ENCODE measurements at places on chromosomes 6 and 20.

GRCh38 chr6:24448828-24449525, 40.4 kb downstream of the GPLD1 start:
- no peak for DNase-seq

DNA sequence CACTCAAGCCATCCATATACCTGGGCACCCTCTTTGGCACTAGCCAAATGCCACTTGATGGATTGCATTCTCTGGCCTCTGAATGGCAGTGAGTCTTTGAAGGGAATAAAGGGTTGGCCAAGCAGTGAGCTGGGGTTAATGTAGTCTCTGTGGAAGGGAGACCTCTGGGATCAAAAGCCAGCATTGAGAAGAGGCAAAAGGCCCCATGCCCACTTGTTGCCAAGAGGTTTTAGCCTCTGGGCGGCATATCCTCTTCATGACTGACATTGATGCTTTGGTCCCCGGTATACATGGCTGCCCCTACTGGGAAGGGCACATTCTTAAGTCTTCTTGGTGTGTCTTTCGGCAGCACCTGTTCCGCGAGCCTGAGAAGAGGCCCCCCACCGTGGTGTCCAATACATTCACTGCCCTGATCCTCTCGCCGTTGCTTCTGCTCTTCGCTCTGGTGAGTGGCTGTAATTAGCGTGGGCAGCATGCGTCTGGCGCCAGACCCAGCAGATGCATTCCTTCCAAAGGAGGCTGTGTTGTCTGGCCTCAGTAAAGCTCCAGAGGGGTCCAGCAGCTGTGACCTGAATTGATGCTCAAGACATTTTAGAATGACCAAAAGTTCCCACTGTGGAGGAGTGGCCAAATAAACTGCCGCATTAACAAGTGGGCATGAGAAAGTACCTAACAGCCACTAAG, 29.5 kb downstream of the GHRH start:
- no peak for DNase-seq

GRCh38 chr20:1664911-1665310, 7.3 kb upstream of the SIRPG start:
- no peak for DNase-seq

GRCh38 chr6:11616200-11616611, 78.7 kb downstream of the TMEM170B start:
- no peak for DNase-seq

DNA sequence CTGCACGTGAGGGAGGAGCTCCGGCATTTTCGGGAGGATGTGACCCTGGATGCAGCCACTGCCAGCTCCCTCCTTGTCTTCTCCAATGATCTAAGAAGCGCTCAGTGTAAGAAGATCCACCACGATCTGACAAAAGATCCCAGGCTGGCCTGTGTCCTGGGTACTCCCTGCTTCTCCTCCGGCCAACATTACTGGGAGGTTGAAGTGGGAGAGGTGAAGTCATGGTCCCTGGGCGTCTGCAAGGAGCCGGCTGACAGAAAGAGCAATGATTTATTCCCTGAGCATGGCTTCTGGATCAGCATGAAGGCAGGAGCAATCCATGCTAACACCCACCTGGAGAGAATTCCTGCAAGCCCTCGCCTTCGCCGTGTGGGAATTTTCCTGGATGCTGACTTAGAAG, 2.8 kb downstream of the RFPL4B start:
- DNase-seq, result no peak

DNA sequence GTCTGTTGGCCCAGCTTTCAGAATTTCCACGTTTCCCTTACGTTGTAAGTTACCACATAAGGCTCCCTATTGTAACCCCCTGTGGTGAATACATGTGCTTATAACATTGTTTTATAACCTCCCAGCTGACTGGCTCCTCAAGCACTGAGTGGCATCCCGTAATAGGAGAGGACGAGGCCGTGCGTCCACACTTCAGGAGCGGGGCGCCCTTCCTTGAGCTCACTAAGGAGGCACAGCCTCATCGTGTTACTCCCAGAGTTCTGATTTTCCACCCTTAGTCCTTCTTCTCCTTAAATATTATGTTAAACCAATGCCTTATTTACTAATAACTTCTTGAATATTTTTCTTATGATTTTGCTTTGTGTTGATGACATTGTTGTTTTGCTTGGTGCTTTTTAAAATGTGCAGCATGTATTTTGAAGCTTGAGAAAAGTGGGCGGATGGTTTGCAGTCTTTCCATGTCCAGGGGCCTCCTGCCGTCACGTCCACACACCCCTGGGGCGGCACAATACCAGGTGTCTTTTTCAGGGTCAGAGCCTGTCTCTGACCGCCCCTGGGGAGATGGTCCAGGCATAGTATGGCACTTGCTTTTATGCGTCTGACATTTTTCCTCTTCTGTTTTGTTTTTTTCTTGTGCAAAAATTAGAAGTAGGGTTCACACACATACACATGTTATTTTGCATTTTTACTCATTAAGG, 181.8 kb downstream of the DLL1 start:
- DNase-seq, result no peak

DNA sequence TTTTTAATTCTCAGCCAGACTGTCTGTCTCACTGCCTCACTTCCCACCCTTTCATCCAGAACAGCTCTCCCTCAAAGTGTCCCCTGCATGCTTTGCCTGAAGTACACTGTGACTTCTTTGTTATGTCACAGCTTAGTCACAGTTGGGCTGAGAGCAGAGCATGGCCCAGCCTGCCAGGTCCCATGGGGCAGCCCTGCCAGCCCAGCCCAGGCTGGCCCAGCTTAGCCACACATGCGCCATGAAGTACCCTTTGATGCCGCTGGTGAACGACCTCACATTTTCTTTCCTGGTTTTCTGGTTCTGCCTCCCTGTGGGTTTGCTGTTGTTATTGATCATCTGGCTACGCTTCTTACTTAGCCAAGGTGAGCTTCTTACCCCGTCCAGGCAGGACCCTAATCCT, at the start of gene ADIG:
Gene ADIG (plus strand): TSS at position 185 of the 400 bp plus-strand sequence. CDS start 54 bp downstream, at position 239.
- DNase-seq, result no peak

DNA sequence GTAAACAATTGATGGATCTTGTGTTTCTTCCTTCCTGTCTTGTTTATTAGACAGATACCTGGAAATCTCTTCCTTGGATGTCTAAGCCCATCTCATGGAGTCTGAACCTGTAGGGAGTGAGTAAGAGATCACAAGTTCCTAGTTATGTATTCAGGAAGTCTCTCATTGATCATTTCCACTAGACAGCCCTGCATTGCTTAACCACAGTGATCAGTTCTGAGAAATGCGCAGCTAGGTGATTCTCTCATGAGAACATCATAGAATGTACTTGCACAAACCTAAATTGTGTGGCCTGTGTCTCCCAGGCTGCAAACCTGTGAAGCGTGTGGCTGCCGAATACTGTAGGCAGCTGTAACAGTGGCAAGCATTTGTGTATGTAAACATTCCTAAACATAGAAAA, 39.1 kb downstream of the FAM120B start:
- DNase-seq, result no peak

- no peak for DNase-seq
Observed at GRCh38 chr6:39850736-39851297, 58.6 kb downstream of the DAAM2 start.

GRCh38 chr6:104829183-104829958, 30.3 kb downstream of the HACE1 start:
- no peak for DNase-seq

GRCh38 chr20:61387204-61387953, 135.3 kb downstream of the CDH4 start:
- no peak for DNase-seq

DNA sequence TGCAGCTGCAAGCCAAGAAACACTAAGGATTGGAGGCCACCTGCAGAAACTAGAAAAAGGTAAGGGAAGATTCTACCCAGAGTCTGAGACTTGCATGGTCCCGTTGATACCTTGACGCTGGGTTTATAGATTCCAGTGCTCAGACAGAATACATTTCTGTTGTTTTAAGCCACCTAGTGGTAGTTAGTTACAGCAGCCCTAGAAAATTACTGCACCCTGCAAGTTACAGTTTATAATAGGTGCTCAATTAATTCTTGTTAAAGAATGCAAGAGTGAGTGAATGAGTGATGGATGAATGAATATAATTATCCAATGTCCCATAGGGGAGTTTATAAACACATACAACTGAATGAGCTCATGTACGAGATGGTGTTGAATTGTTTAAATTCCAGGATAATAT, 453.1 kb upstream of the SLC35B3 start:
- DNase-seq, result no peak

GRCh38 chr6:5012519-5012918, 8.7 kb upstream of the RPP40 start:
- no peak for DNase-seq

GRCh38 chr6:125095580-125096301, 57.8 kb upstream of the TPD52L1 start:
- DNase-seq, result no peak

- DNase-seq, result no peak
Observed at GRCh38 chr6:125827788-125828320, 37.1 kb downstream of the NCOA7 start.

GRCh38 chr6:96520171-96521115, 1.2 kb upstream of the UFL1 start:
- DNase-seq, result no peak

DNA sequence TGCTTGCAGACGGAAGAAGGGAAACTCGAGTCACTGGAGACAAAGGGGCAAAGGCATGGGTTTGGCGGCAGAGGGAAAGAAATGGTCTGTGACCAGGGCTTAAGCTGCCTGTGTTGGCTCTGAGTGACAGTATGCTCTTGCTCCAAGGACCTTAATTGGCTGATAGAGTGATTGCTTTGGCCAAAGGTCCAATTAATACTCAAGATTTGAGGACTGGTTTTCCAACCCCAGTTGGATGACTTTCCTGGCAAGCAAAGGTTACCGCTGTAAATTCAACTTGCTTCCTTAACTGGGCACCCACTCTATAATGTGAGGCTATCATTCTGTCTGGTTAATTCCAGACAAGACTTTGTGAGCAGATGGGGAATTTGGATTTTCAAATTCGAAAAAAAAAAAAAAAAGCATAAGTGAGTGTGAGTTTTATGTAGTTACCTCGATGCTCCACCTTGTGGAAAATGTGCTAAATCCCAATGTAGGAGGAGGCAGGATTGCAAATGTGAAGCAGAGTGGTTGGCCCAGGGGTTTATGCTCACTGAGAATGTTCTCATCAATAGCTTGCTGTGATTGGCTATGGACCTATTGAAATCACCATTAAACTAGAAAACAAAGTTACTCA, 150.7 kb upstream of the GMDS start:
- no peak for DNase-seq

DNA sequence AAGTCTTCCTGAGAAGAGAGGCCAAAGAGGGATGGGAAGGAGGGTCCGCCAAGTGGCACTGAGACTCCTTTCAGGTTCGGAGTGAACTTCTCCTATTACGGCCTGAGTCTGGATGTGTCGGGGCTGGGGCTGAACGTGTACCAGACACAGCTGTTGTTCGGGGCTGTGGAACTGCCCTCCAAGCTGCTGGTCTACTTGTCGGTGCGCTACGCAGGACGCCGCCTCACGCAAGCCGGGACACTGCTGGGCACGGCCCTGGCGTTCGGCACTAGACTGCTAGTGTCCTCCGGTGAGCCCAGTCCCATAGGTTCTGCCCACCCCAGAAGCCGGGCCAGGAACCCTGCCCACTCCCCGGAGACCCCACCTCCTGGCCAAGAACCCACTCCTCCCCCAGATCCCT, 4.1 kb downstream of the SLC22A7 start:
- DNase-seq, result no peak

DNA sequence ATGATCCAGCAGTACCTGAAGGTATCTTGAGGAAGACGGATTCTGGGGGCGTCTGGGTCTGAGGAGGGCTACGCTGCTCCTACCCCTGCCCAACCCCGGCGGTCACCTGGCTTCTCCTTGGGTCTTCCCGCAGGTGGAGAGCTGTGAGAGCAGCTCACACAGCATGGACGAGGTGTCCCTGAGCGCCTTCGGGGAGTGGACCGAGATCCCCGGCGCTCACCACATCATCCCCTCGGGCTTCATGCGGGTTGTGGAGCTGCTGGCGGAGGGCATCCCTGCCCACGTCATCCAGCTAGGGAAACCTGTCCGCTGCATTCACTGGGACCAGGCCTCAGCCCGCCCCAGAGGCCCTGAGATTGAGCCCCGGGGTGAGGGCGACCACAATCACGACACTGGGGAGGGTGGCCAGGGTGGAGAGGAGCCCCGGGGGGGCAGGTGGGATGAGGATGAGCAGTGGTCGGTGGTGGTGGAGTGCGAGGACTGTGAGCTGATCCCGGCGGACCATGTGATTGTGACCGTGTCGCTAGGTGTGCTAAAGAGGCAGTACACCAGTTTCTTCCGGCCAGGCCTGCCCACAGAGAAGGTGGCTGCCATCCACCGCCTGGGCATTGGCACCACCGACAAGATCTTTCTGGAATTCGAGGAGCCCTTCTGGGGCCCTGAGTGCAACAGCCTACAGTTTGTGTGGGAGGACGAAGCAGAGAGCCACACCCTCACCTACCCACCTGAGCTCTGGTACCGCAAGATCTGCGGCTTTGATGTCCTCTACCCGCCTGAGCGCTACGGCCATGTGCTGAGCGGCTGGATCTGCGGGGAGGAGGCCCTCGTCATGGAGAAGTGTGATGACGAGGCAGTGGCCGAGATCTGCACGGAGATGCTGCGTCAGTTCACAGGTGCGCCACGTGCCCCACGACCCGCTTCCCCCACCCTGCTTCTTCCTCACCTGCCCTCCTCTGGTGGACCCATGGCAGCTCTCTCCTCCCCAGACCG, 166.9 kb upstream of the RNF24 start:
- DNase-seq, result no peak

- peak; percentile 44 for DNase-seq
Observed at GRCh38 chr6:41027799-41028560, 11.0 kb downstream of the UNC5CL start.

GRCh38 chr20:24779946-24780345, 169.1 kb upstream of the CST7 start:
- DNase-seq, result no peak

GRCh38 chr20:25251019-25251418, 3.1 kb downstream of the PYGB start:
- DNase-seq, result no peak

DNA sequence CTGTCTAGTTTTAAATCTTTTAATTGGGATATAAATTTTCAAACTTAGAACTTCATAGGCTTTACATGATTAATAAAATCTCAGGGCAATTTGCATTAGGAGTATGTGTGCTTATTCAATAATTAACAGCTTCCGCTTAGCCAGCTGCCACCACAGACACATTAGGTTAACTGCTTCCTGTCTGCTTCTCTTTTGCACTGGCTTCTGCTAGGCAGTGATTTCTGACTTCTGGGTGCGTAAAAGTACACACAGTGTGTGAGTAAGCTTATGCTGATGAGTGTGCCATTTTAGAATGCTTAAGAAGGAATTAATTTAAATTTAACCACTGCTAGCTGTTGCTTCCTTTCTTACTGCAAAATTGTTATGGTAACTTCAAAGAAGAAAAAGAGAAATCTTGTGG, 73.9 kb downstream of the F13A1 start:
- no peak for DNase-seq

DNA sequence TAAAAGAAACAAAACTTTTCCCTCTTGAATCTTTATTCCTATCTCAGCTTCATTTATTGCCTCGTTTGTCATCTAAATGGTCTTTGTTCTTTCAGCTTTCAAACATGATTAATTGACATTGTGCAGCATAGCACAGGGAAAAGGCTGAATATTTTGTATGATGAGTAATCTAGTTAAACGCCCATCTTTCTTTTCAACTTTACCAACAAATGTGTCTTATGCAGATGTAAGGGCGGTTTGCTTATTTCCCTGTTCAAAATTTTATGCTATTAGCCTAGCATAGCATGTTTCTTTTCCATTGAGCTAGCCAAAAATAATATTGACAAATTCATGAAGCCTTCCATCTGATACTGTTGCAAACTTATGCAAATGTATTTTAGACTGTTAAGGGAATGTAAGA, 176.4 kb upstream of the AKAP12 start:
- DNase-seq, result no peak

- DNase-seq, result no peak
Observed at GRCh38 chr6:14207448-14207847, 89.9 kb downstream of the CD83 start.
